ENCODE measurements at places on chromosomes 5 and 9.

DNA sequence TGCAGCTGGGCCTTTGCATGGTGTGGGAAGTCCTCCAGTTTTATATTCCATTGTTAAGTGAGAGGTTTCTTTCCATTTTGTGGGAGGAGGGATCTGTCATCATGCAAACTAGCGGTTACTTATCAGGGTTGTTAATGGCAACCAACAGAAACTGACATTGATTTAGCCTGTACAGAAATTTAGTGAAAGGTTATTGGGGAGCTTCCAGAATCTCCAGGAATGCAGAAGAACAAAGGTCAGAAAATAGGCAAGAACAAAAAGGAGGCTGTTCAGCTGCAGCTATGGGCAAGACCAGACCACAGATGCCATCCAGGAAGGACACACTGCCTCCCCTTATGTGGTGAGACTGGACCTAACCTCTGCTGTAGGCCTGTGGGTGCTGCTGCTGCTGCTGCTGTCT lies 395.8 kb downstream of the KDM4C start:
- no peak for DNase-seq

DNA sequence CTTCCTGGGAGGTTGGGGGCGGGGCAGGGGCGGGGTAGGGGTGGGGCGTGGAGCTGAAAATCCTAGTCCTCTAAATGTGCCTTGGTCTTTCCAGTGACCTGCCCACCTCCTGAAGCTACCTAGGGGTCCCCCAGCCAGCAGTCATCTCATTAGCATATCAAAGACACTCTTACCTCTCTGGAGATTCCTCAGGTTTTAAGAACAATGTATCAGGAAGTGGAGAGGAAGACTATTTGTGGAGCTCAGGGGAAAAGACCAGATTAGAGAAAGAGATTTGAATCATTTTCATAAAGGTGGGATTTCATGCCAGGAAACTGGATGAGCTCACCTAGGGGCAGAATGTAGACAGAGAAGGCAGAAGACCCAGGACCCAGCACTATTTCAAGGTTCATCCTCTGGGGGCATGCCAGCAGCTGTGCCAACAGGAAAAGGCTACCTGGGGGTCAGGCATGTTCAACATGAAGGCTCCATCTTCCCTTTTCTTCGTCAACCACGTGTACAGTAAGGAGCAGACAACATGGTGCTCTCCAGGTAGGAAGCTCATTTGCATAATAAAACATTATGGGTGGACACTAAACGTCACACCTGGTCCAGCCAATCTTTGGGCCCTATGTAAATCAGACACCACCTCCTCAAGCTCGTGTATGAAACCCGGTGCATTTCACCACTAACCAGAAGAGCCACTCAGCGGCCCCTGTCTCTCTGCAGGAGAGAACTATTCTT lies 6.9 kb downstream of the GMCL2 start:
- no peak for DNase-seq

- DNase-seq = no peak
Measured at GRCh38 chr9:136119883-136120393, 1.3 kb upstream of the TMEM250 start.

- DNase-seq = no peak
Measured at GRCh38 chr5:87051502-87052113, 216.1 kb upstream of the RASA1 start.

DNA sequence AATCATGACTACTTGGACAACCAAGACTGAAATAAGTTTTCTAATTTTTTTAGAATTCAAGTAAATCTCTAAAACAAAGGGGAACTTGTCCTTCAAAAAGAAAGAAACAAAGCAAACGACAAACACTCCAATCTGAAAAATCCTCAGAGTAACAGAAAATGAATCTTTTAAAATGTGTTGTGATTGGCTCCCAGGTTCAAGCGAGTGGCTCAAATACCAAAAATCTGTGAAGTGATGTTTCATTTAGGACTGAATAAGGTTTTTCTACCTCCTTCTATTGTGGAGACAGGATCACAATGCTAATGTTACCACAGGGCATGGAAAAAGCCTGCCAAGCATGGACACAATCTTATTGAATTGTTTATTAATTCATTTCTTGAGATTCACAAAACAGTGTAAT lies 415.7 kb downstream of the RAB3C start:
- DNase-seq = no peak

- no peak for DNase-seq
Measured at GRCh38 chr5:36705055-36705454, 98.6 kb downstream of the SLC1A3 start.

- DNase-seq = no peak
Measured at GRCh38 chr9:105401651-105402050, 46.2 kb upstream of the FSD1L start.
